ENCODE measurements at places on chromosomes 1 and 21. TPM values are rescaled to one million over a fixed set of nuclear protein-coding genes. Genes with fewer than 3 reads are reported as not detected.

GRCh38 chr21:42737951-42738590 lies 84.7 kb downstream of the PDE9A start:
- DNase-seq: peak; percentile 44

The FMO5 gene
- 0.67 TPM for total RNA-seq

- DNase-seq: no peak
These were observed 672.3 kb upstream of the CXADR start for GRCh38 chr21:16840538-16840937.

GRCh38 chr1:234715252-234716014 lies 105.5 kb upstream of the IRF2BP2 start:
- no peak for DNase-seq

DNA sequence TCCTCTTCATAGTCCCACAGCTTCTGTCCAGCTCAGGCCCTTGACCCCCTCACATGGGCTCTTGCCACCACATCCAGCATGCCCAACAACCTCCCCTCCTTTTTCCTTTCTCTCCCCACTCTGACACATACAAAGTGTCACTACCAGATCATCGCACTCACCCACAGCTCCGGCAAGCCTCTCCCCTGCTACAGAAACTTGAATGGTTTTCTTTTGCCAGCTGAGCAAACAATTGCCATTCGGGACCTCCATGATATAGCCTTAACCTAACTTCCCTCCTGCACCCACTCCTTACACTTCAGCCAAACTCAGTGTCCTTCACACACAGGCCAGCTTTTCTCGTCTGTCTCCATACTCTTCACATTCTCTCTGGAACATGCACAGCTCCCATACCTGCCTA lies 43.3 kb downstream of the MAB21L3 start:
- DNase-seq: no peak

- DNase-seq: no peak
These were observed 3.6 kb upstream of the SMPDL3B start for GRCh38 chr1:27931184-27931583.

- no peak for DNase-seq
These were observed 3.5 kb upstream of the S100A8 start for GRCh38 chr1:153394391-153394790.

GRCh38 chr1:109882288-109883245 lies 28.1 kb upstream of the CSF1 start:
- no peak for DNase-seq

DNA sequence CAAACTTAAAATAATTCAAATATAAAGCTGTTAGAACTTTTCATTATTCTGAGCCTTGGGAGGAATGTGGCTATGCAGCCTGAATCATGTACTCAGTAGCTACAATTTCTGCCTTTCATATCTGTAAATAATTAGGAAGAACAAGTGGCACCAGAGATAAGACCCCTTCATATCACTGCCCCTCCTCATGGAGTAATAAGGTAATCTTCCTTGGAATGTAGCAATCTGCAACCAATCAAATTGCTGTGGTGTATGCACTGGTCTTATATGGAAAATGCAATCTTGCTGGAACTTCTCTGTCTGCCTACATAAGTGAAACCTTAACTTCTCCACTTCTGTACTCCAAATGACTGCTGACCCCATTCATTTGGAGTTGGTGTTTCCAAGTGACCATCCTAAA lies 104.4 kb upstream of the VANGL1 start:
- no peak for DNase-seq

DNA sequence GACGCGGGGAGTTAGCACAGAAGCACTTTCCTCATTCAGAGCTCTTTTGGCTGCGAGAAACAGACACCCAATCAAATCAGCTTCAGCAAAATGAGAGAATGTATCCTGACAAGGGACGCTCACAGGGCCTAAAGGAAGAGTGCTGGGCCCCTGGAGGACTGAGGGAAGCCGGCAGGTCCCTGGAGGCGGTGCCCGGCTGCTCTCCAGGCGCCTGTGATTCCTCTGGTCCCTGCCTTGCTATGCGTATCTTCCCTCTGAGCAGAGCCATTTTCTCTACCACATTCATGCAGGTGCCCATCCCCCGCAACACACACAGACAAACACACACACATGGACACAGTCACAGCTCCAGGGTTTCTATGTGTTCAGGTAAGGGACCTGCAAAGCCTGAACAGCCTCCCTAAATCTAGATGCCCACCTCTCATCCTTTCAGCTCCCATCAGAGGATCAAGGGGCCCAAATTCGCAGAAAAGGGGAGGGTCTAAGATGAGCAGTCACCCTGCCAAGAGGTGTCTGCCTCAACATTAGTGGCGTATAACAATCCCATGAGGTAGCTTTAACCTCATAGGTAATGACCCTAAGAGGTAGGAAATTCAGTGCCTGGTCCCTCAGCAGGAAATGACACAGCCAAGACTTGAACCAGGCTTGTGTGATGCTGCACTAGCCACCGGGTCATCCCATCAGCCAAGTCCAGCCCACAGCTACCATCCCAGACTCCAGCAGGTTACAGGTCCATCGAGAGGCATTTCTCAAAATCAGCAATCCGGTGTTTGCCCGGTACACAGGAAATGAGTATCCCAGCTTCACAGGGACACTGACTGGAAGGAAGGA lies 29.0 kb downstream of the PTAFR start:
- no peak for DNase-seq

The CDC20 gene
- 1.1 TPM for total RNA-seq

GRCh38 chr1:27704958-27705357 lies 20.8 kb upstream of the FAM76A start:
- DNase-seq: no peak

The LCE1A gene
- not detected for total RNA-seq

- no peak for DNase-seq
These were observed 62.0 kb downstream of the SLC44A5 start for GRCh38 chr1:75548721-75549480.

GRCh38 chr1:63792152-63792551 lies 18.3 kb downstream of the ROR1 start:
- no peak for DNase-seq

The EXOSC10 gene
- 89.0 TPM for total RNA-seq

DNA sequence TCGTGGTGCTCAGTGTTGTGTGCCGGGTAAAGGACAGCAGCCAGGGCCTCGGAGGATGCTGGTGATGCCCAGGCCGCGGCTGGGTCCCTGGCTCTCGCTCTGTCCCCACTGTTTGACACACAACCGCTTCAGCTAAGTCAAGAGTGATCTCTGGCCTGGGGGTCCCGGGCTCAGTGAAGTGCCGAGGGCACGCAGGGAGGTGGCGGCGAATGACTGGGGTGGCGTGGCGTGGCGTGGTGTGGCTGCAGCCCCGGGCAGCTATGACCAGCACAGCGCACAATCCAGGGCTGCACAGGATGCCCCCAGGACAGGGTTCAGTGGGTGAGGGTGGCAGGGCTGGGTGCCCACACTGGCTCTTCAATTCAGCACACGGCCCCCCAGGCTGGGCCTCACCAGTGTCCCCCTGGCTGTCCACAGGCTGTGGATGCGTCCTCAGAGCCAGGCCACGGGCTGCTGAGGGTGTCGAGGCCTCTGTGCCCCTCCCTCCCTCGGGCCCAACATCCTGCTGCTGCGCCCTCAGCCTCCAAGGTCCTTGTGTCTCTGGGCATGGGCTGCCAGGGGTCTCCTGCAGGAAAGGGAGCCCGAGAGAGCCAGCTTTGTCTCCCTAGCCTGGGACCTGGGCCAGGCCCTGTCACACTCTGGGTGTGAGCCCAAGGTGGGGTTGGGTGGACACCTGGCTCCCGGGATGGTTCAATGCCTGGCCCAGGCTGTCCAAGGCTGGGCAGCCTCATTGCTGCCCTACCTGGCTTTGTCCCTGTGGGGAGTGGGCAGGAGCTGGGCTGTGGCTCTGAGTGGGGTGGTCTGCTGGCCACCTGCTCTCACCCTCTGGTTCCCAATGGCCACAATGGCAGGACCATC lies 12.0 kb upstream of the SKI start:
- DNase-seq: no peak

DNA sequence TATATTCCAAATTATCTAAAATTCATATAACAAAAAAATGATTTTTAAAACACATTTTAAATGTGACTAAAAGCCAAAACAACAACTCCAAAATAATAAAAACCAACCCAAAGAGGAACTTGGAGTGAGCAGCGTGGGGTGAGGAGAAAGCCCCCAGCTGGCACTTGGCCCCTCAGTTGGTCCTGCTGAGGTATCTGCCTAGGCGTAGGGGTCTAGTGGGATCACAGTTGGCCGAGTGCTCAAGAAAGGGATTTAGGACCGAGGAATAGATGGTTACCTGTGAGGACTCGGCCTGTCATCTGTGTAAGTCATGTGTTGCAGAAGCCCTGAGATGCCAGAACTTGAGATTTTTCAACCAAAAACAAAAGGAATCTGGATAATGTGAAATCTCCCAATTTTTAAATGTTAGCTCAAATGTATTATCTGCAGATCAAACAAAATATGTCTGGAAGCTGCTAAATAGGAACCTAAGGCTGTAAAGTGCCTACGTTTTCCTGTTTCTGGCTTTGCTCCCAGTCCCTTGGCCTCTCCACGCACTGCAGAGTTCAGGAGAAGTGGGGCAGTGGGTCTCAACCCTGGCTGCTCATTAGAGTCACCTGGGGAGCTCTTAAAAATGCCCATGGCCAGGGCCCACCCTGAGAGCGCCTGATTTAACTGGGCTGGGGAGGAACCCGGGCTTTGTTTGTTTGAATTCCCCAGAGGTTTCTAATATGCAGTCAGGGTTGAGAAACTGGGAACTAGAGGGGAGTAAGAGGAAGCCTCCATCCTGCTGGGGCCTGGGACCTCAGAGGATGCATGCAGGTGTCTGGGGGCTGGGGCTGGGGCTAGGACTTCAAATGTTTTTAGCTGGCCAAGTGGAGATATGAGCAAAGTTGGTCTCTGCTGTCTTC lies 38.5 kb upstream of the LDLRAP1 start:
- DNase-seq: no peak

DNA sequence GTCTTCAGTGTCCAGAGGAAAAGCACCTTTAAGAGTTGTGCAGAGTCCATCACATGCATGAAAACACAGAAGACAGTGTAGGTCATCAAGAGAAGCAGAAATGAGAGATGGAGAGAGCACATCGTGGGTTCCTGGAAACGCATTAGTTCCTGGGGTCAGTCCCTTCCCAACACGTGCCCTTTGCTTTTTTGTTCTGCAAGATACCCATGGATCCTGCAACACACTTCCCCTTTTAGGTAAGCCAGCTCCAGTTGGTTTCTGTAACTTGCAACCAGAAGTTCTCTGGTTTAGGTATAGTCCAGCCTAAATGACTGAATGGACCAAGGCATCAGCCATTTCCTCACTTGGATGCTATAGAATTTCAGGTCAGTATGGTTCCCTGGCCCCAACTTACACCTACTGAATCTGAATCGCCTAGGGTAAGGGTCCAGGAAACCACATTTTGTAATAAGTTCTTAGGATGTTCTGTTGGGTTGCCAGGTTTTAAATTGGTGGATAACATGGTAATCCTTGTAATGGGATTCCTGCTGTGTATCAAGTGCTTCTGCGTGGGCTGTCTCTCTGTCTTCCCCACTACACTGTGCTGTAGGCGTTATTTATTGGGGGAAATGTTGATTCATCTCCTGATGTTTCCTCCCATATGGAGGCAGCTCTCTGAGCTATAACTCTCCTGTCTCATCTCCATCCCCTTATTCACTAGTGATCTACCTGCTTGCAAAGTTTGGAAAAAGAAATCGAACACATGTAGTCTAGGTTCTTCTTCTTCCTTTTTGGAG lies 230.6 kb downstream of the TNR start:
- no peak for DNase-seq

The GPR153 gene
- 0.19 TPM for total RNA-seq

DNA sequence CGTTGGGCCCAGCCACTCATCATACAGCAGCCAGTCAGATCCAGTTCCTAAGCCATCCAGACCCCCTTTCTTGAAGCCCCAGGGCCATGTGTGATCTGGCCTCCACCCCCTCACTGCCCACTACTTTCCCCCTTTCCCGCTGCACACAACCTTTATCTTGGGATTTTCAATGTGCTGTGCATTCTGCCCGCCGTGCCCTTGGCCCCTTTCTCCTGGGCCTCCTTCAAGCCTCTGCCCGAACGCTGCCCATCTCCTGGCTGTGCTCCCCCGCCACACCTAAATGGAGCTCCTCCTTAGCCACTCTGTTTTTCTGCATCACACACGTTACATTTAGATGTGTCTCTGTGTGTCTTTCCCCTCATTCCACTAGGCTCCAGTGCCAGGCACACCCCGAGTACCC lies 66.7 kb upstream of the SELENON start:
- no peak for DNase-seq

- DNase-seq: no peak
These were observed 325.6 kb downstream of the NEGR1 start for GRCh38 chr1:71956613-71957285.

GRCh38 chr1:2481885-2482284 lies 5.8 kb downstream of the PLCH2 start:
- DNase-seq: no peak

- DNase-seq: no peak
These were observed 33.3 kb downstream of the RGL1 start for GRCh38 chr1:183838221-183838620.

DNA sequence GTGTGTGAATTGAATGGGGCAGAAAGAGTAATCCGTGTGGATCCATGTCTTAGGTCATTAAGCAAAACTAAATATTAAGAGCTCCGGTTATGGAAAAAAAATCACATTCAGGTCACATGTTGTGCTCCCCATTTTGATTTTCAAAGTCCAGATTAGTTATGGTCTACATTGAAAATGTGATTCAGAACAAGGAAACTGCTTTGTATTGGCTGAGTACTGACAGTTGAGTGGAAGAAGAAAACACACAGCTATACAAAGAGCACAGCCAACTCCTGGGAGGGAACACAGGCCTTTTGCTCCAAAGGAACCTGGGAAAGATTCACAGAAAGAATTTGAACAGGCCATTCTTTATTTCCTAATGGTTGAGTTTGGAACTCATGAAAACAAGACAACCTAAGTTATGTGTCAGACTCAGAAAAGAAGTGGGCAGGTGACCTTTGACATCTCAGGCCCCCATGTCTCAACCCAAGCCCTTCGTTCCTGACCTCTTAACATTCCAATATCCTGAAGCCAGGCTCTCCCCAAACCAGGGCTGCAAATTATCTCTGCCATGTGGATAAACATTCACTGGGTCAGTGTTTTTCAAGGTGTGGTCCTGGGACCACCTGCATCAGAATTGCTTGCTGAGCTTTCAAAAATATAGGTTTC lies 159.3 kb upstream of the LMO4 start:
- no peak for DNase-seq

The CD164L2 gene
- not detected for total RNA-seq

DNA sequence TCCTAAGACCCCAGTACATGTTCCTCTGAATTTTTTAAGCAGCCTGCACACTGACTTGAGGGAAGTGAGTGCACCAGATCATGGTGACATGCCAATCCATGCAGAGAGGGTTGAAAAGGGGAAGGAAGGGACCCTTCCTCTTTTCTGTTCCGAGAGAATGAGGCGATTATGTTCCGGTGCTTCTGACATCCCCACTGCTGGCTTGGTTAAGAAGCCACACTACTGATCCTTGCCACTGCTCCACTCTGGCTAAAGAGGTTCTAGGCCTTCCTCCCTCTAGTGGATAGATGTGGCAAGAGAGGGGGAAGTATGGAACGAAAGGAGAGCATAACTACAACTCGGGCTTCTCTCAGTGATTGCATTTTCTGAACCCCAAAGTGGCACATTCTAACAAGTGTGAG lies 1.8 kb upstream of the CYB5R1 start:
- DNase-seq: no peak

GRCh38 chr1:233905416-233906051 lies 1.1 kb downstream of the SLC35F3 start:
- DNase-seq: no peak
